ENCODE measurements at places on chromosomes 2 and 18.

GRCh38 chr2:108591163-108591562 is 56.9 kb downstream of the LIMS1 start:
- DNase-seq, result no peak

DNA sequence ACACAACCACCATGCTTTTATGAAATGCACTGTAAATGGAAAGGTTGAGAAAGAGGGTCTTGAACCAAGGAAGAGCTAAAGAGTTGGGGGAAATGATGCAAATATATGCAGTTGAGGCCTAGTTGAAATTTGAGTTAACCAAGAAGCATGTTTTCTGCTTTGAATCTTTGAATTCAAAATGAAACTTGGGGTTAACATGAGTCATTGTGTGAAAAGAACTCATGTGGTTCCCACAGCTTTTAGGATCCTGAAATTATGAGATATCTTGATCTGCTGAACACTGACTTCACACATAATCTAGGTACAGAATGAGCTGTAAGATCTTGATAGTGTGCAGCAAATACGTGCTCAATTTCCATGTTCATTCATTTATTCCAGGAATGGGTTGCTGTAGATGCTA is 422.9 kb upstream of the TRIB2 start:
- DNase-seq, result no peak

- no peak for DNase-seq
Observed at GRCh38 chr2:26077291-26077690, 43.4 kb downstream of the RAB10 start.

DNA sequence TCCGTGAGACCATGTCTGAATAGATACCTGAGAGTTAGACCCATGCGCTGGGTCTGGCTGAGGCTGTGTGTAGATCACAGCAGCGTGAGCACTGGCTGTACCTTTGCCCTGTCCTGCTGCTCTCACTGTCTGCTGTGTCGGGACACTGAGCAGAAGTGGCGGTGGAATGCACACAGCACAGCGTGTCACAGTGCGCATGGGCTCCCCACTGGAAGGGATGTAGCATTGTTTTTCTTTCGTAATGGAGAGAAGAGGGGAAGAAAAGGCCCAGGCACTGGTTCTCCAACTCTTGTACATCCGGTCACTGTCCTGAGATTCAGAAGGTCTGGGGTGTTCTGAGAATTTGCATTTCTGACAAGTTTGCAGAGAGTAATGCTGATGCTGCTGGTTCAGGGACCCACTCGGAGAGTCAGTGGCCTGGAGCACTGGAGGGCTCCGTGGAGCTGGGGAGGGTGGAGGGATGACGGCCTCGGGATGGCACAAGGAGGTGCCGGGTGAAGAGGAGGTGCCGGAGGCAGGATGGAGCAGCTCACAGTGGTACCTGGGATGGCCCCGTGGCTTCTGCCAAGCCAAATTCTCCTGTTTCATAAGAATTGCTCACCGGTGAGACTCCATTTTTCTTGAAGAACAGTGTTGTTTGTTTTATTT is 252.8 kb downstream of the LDLRAD4 start:
- DNase-seq, result no peak

GRCh38 chr2:169507698-169508097 is 1.8 kb upstream of the KLHL41 start:
- peak; percentile 5 for DNase-seq

GRCh38 chr18:61581578-61582201 is 248.5 kb downstream of the CDH20 start:
- no peak for DNase-seq

Measured in GM04503 (cell line).